ENCODE measurements at places on chromosomes 3 and 15.

DNA sequence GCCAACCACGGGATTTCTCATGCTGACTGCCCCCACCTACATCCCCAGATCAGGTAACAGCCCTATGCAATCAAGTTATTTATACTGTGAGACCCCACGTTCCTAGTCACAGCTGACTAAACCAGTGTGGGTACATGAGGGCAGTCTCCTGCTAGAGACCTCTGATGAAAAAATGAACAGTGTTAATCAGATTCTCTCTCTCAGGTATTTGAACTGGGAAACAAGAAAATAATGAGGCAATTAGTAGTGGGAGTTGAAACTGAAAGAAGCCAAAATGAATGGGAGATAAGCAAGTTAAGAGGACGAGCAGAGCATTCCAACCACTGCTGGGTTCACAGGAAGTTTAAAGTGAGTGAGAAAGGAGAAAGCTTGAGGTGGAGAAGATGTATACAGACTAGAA is 98.5 kb upstream of the MYO5C start:
- DNase-seq, result no peak

- no peak for DNase-seq
These were observed 12.0 kb upstream of the C3orf80 start for GRCh38 chr3:160213191-160213590.

DNA sequence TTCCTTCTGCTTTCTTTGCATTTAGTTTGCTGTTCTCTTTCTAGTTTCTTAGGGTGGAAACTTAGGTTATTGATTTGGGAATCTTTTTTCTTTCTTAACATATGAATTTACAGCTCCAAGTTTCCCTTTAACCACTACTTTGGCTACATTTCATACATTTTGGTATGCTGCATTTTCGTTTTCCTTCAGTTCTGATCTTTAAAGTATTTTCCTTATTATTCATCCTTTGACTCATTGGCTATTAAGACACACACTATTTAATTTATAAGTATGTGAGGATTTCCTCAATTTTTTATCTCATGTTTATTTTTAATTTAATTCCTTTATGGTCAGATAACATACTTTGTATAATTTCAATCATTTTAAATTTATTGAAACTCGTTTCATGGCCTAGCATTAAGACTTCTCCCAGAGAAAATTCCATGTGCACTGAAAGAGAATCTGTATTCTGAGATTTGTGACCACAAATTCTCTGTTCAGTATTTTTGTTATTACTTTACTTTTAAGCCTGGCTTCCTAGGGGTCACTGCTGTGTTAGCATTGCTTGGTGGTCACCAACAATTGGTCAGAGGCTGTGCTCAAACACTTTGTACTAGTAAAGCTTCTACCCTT is 87.7 kb downstream of the CFAP20DC start:
- DNase-seq, result no peak

GRCh38 chr15:59039225-59039624 is 51.8 kb downstream of the RNF111 start:
- DNase-seq, result no peak
